ENCODE measurements at places on chromosomes 2 and 18.

DNA sequence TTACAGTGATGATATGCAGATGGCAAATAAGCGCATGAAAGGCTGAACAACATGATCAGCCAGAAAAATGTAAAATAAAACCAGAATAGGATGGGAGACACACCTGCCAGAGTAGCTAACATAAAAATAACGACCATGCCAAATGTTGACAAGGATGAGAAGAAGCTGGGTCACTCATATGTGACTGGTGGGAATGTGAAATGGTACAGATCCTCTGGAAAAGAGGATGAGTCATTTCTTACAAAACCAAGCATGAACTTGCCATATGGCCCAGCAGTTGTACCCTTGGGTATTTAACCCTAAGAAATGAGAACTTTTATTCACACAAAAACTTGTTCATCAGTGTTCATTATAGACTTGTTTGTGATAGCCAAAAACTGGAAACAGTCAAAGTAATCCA is 143.8 kb downstream of the SH3BP4 start:
- no peak for DNase-seq

GRCh38 chr2:187493877-187494568 is 46.0 kb upstream of the CALCRL start:
- no peak for DNase-seq

- no peak for DNase-seq
Measured at GRCh38 chr18:62183578-62184195, 3.2 kb downstream of the PIGN start.

DNA sequence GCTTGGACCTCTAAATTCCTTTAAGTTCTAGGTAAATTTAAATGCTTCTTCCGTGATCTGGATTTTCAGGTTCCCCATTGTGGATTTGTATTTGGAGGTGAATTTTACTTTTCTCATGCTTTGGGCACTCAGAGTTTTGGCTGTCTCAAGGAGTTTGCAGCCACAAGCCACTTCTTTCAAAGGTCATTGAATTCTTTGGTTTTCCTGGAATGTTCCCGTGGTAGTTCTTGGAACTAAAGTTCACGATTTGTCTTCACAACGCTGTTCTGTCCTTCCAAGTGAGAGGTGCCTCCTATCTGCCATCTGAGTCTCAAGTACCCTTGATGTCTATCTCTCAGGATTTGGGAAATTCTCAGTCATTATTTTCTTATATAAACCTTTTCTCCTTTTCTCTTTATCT is 1438.7 kb upstream of the ZEB2 start:
- no peak for DNase-seq

- no peak for DNase-seq
Measured at GRCh38 chr2:230781130-230781797, 68.6 kb downstream of the CAB39 start.

- no peak for DNase-seq
Measured at GRCh38 chr2:75920859-75921551, 210.3 kb upstream of the GCFC2 start.

DNA sequence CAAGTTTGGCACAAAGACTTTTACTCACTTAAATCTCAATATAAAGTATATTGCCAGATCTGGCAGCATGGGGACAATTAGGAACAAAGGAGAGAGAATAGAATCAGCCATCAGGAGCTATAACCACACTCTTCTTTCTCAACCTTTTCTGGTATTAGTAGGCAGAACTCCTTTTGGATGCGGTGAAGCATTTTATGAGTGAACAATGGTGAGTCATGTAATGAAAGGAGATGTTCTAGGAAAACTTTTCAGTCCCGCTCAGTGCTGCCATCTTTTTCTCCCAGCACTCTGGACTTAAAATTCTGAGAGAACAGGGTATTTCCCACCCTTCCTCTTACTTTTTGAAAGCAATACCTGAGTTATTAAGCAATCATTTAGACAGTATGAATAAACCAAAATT is 32.2 kb downstream of the PLEKHA3 start:
- DNase-seq, result no peak

GRCh38 chr2:100964222-100964621 is 37.9 kb upstream of the RPL31 start:
- DNase-seq, result no peak

DNA sequence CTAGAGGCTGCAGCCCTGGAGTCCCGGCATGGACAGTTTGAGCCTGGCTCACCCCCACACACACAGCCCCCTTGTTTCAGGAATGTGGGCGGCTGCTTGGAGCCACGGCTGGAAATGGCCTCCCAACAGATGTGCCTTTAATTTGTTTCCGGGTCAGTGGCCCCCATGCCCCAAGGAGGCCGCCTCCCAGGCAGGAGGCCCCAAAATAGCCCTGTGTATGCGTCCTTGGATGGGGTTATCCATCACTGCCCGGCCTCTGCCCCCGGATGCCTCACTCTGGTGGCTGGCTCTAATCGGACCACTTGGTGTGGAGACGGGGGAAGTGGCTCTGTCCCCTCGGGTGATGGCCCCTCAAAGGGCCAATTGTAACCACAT is 151.9 kb upstream of the MYCN start:
- DNase-seq, result no peak

DNA sequence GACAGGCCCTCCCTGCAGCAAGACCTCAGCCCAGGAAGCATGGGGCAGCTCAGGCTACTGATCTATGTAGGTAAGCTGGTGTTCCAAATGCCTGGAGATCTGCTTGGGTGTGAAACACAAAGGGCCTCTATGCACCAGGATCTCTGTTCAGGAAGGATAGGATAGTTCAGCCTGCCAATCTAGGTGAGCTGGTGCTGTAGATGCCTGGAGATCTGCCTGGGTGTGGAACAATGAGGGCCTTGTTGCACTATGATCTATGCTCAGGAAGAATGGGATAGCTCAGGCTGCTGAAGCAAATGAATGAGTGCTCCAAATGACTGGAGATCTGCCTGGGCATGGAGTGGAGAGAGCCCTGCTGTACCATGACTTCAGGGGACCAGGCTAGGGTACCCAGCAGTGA is 48.9 kb upstream of the MYL1 start:
- no peak for DNase-seq

DNA sequence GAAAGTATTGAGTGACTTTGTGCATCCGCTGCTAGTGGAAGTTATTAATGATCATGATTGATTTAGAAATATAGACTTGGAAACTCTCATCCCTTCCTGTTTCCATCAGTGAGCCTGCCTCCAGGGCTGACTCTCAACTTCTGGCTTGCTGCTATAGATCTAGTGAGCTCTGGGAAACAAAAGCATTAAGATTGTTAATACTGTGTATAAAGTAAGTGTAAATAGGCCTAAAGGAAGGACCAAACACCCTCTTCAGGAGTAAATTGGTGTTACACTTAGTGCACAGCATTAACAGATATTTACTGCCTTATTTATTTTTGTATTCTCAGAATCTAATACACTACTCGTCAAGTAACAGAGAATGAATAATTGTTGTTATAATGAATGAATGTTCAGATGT is 285.6 kb downstream of the THSD7B start:
- no peak for DNase-seq

- DNase-seq, result no peak
Measured at GRCh38 chr18:44853430-44853829, 172.7 kb downstream of the SETBP1 start.

DNA sequence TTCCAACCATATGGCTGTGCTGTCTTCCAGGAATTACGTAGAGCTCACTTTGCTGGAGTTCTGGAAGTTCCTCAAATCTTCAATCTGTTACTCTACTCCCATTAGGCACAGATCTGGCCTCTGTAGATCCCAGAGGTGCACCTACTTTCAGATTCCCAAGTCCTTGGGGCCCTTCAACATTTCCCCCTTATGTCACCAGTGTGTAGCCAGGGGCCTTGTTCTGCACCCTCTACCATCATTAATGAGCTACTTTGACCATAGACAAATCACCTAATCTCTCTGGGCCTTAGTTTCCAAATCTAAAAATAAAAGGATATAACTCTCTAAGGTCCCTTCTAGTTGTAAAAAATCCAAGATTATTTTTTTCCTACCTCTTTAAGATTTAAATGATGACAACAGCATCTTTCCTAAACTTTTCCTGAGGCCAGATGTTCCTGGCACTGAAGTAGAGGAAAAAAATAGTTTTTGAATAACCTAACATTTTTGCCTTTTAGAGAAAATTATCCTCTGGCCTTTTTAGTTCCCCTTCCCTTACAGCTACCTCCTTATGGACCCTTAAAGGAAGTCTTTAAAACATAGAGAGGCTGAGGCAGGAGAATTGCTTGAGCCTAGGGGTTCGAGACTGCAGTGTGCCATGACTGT is 31.0 kb upstream of the WIPF1 start:
- DNase-seq, result no peak

DNA sequence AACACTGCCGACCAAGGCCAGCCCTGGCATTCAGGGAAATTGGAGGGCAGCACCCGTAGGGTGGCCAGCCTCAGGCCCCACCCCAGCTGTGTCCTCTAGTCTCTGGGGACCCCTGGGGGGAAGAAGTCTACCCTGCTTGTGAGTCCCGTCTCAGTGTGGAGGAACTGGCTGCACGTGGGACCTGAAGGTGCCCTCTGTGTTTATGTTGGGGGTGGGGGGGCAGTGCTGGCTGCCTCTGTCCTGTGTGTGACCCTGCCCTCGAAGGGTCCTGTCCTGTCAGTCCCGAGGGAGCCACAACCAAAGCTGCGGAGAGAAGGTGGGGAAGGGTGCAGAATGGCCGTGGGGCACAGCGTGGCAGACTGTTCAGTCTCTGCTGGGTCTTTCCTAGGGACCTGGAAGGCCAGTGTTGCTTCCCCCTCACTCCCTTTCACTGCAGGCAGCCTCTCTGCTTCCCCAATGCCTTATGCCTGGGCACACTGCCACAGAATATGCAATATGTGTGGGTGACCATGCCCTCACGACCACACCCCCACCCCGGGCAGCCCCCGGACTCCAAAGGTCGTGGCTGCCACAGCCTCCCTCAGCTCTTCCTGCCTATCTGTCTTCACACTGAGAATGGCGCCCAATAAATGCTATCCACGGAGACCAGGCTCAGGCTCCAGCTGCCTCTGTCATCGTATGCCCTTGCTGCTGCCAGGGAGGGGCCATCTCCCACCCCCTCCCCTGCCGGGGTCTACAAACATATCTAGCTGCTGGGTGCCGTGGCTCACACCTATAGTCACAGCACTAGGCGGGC is 33.3 kb upstream of the SLC35F6 start:
- no peak for DNase-seq

DNA sequence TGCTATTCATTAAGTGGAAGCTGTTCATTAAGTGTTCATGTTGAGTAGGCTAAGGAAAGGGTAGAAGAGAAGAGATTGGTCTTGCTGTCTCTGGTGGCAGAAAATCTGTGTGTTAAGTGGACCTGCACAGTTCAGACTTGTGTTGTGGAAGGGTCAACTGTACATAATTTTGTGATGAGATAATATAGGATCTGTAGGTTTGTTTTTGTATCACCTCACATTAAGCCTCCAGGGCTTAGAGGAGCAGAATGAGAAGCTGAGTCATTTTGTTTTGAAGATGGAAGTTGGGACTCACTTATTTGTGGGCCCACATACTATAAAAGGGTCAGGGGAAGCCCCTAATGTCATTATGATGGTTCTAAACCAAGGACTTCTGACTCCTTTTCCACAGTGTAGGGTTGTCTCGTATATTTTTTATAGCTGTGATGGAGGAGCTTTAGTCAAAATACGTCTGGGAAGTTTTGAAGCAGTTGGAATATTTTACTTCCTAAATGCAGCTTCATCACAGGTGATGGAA is 18.2 kb downstream of the PMS1 start:
- no peak for DNase-seq

All from liver (tissue), 10 donors.